Osteoblast (primary cell): ENCODE measurements at places on chromosomes 1 and 21.
A peak's percentile ranks its signal among the peaks of the same experiment; 100 is the strongest.

GRCh38 chr1:53011175-53011574 is 50.8 kb upstream of the PODN start:
- H3K27ac ChIP-seq: no peak overlapping the region
- no peak overlapping the region for H3K4me3 ChIP-seq
- no peak for DNase-seq
- H3K4me1 ChIP-seq: peaks cover 8% of the 10 kb centered on the region

- no peak overlapping the region for H3K4me3 ChIP-seq
- H3K27me3 ChIP-seq: no peaks in the 10 kb centered on the region
- no peak overlapping the region for H3K27ac ChIP-seq
Observed at GRCh38 chr1:109801791-109802135, 38.0 kb upstream of the EPS8L3 start.

GRCh38 chr1:203511513-203511912 is 17.6 kb downstream of the OPTC start:
- peaks cover 40% of the 10 kb centered on the region for H3K4me1 ChIP-seq
- no peak for DNase-seq
- no peak overlapping the region for H3K27ac ChIP-seq
- no peak overlapping the region for H3K4me3 ChIP-seq

- no peaks in the 10 kb centered on the region for H3K4me1 ChIP-seq
- no peaks in the 10 kb centered on the region for H3K36me3 ChIP-seq
- no peak for DNase-seq
- no peaks in the 10 kb centered on the region for H3K27me3 ChIP-seq
- no peak overlapping the region for H3K27ac ChIP-seq
Observed at GRCh38 chr1:104235141-104235540, 485.4 kb downstream of the AMY1C start.

DNA sequence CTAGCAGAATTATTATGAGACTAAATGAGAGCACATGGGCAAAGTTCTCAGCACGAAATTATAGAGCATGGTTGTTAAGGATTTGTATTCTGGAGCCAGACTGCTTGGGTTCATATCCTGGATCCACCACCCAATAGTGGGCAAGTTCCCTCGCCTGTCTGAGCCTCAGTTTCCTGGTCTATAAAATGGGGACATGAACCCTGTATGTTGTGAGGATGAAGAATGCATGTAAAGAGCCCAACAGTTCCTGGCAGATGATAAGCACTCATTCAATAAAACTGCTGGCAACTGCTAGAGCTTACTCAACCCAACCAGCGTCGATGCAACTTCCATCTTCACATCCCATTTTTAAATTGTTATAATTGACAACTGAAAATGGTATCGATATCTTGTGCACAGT is 47.2 kb upstream of the ZBTB40 start:
- H3K27ac ChIP-seq: no peak overlapping the region
- H3K27me3 ChIP-seq: peaks cover 35% of the 10 kb centered on the region
- no peaks in the 10 kb centered on the region for H3K36me3 ChIP-seq
- H3K4me3 ChIP-seq: no peak overlapping the region

- H3K27ac ChIP-seq: no peak overlapping the region
- H3K36me3 ChIP-seq: no peaks in the 10 kb centered on the region
- H3K27me3 ChIP-seq: peaks cover 13% of the 10 kb centered on the region
- DNase-seq: peak; percentile 88
- H3K4me3 ChIP-seq: no peak overlapping the region
- H3K4me1 ChIP-seq: peaks cover 6% of the 10 kb centered on the region
Observed at GRCh38 chr21:45557616-45558043, 15.4 kb upstream of the SLC19A1 start.
